ENCODE measurements at places on chromosomes 13 and 19. TPM values are rescaled to one million over a fixed set of nuclear protein-coding genes. Genes with fewer than 3 reads are reported as not detected.

The ZNF83 gene
- 47.2 TPM for total RNA-seq

GRCh38 chr13:37194428-37194861 is 89.0 kb upstream of the CSNK1A1L start:
- DNase-seq, result no peak

The ZNF160 gene
- 40.4 TPM for total RNA-seq

GRCh38 chr19:34364830-34365462 is at the start of gene GPI:
GPI (plus strand) TSS chr19:34365196; CDS start chr19:34365267, 71 bp downstream.
- DNase-seq, result peak; percentile 76

DNA sequence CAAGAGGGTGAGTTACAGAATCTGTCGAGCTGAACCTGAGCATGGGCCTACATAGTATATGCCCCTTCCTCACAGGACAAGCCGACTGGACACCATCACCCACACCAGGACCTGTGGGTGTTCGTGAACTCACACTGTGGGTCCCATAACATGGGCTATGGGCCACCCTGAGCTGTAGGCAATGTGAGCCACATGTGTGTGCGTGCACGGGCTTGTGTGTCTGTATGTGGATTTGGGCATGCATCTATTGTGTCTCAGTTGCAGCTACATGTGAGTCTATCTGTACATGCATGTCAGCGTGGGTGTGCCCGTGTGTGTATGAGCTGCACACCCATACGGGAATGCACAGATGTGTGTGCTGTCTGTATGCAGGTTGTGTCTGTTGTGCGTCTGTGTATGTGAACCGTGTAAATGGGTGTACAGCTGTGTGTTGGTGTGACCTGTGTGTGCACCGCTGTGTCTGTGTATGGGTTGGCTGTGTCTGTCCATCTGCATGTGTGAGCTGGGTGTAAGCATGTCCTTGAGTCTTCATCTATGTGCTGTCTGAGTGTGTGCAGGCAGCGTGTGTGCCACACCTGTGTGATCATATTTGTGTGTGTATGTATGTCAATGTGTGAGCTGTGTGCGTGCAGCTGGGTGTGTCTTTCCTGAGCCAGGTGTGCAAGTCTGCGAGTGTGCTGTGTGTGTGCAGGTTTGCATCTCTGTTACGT is 1.7 kb downstream of the NOTCH3 start:
- DNase-seq, result no peak

- DNase-seq, result no peak
Measured at GRCh38 chr13:50153876-50154275, 138.6 kb downstream of the KCNRG start.

- no peak for DNase-seq
Measured at GRCh38 chr13:62375653-62376052, 960.0 kb upstream of the PCDH20 start.

DNA sequence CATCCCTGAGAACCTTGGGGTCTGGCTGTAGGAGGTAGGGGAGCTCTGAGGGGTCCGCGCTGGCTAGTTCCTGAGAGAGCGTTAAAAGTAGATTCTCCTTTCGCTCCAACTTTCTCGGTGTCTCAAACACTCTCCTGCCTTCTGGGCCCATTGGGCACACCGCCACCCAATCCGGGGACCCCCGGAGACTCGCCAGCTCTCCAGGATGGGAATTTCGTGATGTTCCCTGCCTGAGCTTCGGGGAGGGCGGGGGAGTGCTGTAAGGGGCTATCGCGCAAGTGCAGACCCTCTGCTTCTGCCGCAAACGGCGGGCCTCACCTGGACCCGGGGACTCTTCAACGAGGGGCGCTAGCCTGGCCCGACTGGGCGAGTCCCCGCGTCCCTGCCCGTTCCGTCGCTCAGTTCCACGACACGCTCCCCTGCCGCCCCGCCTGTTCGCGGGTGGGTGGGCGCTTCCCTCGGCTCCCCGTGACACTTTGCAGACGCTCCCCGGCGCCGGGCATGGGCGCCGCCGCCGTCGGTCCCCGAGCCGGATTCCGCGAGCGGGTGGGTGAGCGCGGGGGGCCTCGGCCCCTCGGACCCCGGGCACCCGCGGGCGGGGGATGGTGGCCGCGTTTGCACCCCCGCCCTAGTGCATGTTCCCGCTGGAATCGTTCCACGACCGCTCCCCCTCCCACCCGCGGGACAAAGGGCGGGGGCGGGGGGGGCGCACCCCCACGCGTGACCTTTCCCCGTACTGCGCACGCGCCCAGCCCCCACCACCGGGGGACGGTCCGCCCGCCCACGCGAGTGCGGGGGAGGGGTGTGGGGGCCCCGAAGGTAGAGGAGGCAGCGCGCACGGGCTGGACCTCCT is at the start of gene CCDC106:
TSS of gene CCDC106 (plus strand) at position 481 of the 853 bp plus-strand sequence. CDS start 835 bp downstream, outside the sequence.
- peak; percentile 85 for DNase-seq

The DMKN gene
- not detected for total RNA-seq

DNA sequence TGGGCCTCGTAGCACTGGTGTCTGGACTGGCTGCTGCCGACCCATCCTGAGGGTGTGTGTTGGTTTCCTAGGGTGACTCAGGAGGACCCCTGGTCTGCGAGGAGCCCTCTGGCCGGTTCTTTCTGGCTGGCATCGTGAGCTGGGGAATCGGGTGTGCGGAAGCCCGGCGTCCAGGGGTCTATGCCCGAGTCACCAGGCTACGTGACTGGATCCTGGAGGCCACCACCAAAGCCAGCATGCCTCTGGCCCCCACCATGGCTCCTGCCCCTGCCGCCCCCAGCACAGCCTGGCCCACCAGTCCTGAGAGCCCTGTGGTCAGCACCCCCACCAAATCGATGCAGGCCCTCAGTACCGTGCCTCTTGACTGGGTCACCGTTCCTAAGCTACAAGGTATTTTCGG is 13.8 kb downstream of the TIMM13 start:
- DNase-seq, result no peak

The ATP8B3 gene
- total RNA-seq, result 19.3 TPM

The ZSCAN1 gene
- total RNA-seq, result not detected

The PRTN3 gene
- not detected for total RNA-seq

The CPB2 gene
- not detected for total RNA-seq

DNA sequence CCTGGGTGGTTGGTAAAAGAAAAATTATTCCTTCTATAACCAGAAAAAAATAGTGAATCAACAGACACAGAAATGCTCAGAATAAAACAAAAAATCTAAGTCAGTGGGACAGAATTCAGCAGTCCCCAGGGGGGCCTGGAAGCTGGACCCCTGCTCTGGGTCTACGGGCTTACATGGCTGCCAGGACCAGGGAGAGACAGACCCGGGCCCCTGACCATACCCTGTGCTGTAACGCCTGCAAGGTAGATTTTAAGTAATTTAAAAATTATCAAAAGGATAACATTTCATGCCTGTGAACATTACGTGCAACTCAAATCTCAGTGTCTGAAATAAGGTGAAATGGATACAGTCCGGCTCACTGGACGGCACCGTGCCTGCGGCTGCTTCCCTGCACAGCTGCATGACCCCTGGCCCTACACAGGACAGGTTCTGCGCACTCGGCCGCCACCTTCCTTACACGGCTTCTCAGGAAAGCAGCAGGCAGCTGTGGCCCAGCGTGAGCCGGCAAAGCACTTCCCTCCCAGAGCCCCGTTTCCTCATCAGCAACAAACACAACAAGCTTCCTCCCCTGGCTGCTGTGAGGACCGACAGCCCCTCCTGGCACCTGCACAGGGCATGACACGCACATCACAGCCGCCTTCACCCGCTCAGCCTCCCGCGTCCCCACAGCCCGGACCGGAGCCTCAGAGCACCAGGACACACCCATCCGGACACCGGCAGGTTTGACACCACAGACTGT is 22.2 kb downstream of the RASA3 start:
- DNase-seq, result peak; percentile 84

The LILRA6 gene
- total RNA-seq, result not detected

DNA sequence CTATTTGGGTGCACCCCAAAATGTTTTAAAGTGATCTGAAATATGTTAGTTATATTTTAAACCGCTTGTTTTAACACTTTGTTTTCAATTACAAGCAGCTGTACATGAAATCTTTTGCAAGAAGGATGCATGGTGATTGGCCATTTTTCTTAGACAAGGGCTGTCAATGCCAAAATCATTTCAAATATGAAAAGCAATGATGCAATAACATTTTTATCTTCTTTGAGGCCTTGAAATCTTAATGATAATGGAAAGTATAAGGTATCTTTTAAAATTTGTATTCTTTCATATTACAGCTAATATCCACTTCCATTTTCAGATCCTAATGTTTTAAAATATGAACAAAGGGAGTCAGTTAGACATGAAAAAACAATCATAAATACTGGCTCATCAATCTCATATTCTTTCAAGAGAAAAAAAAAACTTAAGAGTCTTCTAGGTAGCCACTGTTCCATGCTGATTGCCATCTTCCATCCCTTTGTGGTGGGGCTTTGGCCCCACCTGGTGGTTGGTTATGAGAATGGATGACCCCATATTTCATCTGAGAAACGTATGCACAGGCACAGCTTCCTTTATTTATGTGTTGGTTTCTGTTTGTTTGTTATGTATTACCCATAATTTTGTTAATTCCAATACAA is 330.3 kb upstream of the MIR17HG start:
- DNase-seq, result peak; percentile 88

The ZNF77 gene
- 6.8 TPM for total RNA-seq

- no peak for DNase-seq
Measured at GRCh38 chr13:112727581-112727980, 37.7 kb downstream of the ATP11A start.

DNA sequence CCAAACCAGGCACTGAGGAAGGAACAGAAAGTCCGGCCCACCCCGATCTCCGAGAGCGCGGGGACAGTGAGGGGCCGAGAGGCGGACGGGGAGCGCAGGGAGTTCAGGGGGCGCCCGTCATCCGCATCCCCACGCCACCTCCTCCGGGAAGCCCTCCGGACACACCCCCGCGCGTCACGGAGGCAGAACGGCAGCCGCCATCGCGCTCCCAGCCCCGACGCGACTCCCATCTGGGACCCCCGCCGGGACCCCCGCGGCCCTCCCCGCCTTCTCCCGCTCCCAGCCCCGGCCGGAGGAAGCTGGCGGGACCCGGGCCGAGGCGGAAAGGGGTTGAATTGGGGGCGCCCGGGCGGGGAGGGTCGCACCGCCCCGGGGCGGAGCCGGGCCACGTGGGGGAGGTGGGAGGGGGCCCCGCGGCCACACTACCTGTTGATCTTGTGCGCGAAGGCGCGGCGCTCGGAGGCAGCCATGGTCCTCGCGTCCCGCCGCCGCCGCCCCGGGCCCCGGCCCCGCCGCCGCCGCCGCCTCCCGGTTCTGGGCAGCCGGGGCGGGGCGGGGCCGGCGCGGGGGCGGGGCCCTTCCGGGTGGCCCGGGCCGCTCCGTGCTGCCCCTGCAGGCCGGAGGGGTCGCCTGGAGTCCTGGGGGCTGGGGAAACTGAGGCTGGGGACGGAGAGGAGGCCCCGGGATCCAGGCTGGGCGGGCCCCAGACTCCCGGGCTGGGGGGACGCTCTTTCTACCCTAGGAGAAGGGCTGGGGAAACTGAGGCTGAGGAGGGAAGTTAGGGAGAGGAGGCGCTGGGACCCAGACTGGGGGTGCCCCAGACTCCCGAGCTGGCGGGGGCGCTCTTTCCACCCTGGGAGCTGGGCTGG is at the start of gene DOCK6:
TSS of gene DOCK6 (minus strand) at position 554 of the 869 bp plus-strand sequence. CDS start at position 470, 84 bp downstream.
- DNase-seq, result peak; percentile 68

Measured in OCI-LY7 (cell line).